ENCODE measurements at places on chromosomes 16 and 17.

DNA sequence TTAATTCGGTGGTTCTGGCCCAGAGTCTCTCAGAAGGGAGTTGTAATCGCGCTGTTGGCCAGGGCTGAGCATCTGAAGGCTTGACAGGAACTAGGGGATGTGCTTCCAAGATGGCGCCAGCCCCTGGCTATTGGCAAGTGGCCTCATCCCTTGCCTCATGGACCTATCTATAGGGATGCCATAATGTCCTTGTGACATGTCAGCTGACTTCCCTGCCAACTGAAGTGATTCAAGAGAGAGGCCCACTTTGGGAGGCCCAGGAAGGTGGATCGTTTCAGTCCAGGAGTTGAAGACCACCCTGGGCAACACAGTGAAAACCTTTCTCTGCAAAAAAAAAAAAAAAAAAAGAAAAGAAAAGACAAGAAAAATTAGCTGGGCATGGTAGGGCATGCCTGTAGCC lies 15.0 kb upstream of the C16orf87 start:
- DNase-seq, result no peak

- peak; percentile 15 for DNase-seq
Observed at GRCh38 chr17:2710803-2711607, 559 bp downstream of the CLUH start.

DNA sequence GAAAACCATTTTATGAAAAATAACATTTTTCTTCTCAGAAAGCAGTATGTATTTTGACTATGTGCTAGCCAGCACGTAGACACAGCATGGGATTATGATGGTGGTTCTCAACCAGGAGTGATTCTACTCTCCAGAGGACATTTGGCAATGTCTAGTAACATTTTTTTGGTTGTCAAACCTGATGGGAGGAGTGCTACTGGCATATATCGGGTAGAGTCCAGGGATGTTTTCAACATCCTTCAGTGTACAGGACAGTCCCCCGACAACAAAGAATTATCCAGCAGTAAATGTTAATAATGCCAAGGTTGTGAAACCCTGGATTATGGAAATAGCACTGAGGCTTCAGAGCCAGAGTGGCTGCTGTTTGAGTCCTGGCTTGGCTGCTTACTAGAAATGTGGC lies 27.7 kb downstream of the AP2B1 start:
- DNase-seq, result no peak

- DNase-seq, result peak; percentile 96
Observed at GRCh38 chr16:24635900-24636610, 93.4 kb upstream of the TNRC6A start.

GRCh38 chr16:67733734-67734470 lies 14.8 kb upstream of the GFOD2 start:
- DNase-seq, result no peak

GRCh38 chr16:56426585-56426984 lies 1.2 kb upstream of the AMFR start:
- DNase-seq, result no peak

DNA sequence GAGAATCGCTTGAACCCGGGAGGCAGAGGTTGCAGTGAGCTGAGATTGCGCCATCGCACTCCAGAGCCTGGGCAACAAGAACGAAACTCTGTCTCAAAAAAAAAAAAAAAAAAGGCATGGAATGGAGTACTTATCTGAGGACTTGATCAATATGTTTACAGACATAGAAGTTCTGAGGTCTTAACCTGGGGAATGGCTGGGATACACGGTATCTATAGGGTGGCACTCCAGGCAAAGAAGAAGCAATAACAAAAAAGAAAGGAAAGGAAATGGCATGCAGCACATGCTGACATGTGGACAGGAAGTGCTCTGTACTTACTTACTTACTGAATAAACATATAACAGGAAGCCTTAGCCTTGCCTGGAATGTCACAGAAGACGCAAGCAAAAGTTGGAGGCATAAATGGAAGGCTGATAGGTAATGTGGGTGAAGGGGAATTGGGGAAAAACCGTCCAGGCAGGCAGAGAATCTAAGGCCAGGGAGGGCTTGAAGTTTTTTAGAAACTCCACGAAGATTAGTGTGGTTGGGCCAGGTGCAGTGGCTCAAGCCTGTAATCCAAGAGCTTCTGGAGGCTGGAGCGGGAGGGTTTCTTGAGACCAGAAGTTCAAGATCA lies 10.1 kb upstream of the SPOP start:
- peak; percentile 81 for DNase-seq

- peak; percentile 77 for DNase-seq
Observed at GRCh38 chr16:14056970-14057369, 14.1 kb upstream of the MRTFB start.

DNA sequence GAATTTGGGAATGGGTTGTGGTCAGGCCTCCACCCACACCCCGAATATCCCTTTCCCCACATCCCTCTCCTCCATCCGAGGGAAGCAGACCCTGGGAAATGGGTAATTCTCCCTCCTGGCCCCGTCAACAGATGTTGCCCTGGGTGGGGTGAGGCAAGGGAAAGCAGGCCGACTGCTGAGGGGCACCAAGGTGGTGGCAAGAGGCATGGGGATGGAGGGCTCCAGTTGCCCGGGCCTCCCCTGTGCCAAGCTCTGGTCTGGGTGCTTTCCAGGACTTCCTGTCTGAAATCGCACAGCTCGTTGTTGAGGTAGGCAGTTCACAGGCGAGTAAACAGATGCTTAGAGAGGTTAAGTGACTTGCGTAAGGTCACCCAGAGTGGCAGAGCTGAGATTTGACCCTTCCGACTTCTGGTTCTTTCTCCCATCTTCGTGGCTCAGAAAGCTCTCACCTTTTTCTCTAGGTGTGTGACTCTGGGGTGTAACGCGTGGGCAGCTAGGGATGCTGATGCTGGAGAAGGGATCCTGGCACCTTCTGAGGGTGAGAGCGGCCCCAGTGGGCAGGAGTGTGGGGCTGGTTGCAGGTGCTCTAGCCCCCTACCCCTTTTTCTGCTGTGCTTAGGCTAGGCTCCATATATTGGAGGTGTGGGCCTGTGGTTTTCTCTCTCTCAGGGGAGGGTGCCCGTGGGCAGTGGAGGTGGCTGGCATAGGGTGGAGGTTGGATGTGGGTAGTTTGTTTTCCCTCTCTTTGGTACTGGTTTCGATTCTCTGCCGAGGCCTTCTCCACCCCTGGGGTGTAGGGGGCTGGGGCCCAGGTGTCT lies 17.2 kb downstream of the RARA start:
- no peak for DNase-seq

GRCh38 chr17:74603037-74603635 lies 11.1 kb upstream of the CD300LD start:
- no peak for DNase-seq

DNA sequence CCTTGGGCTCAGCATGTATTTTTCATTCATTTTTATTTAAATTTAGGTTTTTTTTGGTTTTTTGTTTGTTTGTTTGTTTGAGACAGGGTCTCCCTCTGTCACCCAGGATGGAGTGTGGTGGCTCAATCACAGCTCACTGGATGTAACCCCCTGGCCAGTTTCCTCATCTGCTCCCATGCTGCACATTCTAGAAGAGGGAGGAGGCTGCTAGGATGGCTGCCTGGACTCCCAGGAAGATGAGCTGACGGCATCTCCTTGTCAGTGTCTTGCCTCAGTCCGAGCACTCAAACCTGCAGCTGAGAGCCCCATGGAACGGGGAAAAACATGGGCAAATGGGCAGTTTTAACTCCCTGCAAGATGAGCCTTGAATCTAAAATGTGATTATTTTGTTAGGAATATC lies 7.5 kb downstream of the MEAK7 start:
- no peak for DNase-seq

All from EH (cell line).